ENCODE measurements at places on chromosomes 2 and 18.

DNA sequence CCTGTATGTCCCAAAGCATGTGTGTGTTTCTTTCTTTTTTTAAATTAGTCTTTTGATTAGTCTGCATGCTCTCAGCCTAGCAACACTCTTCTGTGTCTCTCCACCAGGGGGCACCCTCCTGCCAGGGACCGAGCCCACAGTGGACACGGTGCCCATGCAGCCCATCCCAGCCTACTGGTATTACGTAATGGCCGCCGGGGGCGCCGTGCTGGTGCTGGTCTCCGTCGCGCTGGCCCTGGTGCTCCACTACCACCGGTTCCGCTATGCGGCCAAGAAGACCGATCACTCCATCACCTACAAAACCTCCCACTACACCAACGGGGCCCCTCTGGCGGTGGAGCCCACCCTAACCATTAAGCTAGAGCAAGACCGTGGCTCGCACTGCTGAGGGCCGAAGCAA, 93.8 kb downstream of the NRP2 start:
- DNase-seq = no peak

DNA sequence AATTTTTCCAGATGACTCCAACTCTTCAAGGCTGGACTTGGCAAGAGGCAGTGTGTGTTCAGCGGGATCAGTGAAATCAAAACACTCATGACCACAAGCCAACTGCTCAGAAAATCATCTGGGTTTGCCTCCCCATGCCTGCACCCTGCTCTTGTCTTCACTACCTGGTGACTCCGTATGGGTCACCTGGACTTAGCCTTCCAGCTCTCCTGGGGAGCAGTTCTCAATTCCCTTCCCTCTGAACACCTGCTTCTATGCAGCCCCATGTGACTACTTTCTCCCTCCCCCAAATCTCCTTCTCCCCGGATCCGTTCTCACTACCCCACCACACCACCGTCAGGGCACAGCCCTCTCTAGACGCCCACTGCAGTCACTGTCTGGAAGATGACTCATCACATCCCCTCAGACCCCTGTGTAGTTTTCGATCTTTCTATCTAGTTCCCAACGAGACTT, 130.2 kb upstream of the ID2 start:
- no peak for DNase-seq

GRCh38 chr18:70195014-70195614, 10.4 kb downstream of the RTTN start:
- no peak for DNase-seq

- no peak for DNase-seq
These were observed 41.3 kb upstream of the CHMP1B start for GRCh38 chr18:11809895-11810294.

GRCh38 chr2:238169048-238169707, 10.4 kb downstream of the ERFE start:
- no peak for DNase-seq

GRCh38 chr2:96963316-96963715, 23.1 kb downstream of the FAM178B start:
- no peak for DNase-seq

- no peak for DNase-seq
These were observed 315.4 kb downstream of the ETAA1 start for GRCh38 chr2:67712484-67712883.

GRCh38 chr2:205189301-205189700, 493.0 kb upstream of the NRP2 start:
- DNase-seq = no peak

DNA sequence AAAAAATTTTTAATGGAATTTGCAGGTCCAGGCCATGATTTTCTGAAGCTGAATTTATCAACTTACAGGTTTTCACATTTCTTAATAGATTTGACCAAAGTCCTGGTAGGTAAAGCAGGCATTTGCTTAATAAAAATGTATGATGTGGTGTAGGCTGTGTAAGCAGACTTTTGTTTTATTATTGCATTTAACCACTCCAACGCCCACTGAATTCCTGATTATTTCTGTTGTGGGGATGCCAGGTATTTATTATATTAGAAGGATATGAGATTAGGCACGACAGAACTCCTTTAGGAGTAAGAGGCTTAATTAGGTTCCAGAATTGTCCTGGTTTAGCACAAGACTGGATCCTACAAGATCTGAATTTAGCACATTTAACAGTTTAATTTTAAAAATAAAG, 111.1 kb downstream of the ADCYAP1 start:
- no peak for DNase-seq

GRCh38 chr2:1787755-1788477, 43.6 kb upstream of the PXDN start:
- no peak for DNase-seq

DNA sequence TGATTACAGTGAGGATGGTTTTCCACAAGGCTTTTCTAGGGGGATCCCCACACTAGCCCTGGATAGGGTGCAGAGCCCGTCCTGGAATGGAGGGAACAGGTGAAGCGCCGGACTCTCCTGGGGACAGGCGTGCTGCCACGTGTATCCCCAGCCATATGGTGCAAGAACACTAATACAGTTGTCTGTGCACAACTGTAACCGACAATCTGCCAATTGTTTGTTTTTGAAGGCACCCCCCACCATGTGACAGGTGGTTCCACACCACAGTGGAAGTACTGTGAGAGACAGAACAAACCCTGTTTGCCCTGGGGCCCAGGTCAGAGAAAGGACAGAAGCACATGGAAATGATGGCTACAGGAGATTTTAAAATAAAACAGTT, 52.9 kb downstream of the MYCN start:
- no peak for DNase-seq

DNA sequence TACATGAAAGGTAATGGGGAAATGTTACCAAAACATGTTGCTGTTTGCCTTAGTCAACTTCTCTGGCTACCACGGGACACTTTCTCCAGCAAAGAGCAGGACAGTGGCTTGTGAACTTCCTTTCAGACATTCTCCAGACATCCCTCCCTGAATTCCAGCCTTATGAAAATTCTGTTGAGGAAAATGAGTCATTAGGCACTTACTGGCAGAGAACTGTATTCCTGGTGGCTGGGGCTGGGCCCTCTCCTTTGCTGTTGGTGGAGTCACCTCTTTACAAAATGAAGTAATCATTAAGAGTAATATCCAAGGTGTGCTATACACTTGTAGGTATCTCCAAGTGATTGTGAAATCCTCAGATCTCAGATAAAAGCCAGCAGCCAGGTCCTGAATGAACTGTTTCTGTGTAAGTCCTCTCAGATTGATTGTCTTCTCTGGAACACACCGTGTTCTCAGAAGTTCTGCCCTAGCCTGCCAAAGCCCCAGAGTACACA, 1.3 kb upstream of the FAP start:
- no peak for DNase-seq

DNA sequence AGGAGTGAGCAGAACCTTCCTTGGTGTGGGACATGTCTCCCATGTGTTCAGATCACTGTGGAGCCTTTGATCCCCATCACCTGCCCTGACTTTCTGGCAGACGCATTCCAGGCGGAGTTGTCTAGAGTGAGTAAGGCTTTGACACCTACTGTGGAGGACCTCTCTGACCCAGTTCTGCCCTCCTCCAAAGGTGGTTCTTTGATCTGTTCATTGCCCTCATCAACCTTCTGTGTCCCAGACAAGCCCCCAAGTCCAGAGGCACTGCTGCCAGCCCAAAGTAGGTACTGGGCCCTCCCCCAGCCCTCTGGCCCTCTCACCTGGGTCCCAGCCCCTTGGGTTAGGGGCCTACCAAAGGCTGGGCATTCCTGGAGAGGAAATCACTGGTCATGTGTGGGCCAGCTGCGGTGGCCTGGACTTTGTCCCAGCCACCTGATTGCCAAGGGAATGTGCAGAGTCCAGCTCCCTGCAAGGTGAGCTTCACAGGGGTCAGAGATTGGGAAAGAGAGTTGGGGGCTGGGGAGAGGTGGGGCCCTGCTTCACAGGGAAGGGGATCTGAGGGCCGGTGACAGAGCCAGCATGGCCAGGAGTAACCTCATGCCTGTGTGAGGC, 12.1 kb upstream of the FAHD2A start:
- no peak for DNase-seq

DNA sequence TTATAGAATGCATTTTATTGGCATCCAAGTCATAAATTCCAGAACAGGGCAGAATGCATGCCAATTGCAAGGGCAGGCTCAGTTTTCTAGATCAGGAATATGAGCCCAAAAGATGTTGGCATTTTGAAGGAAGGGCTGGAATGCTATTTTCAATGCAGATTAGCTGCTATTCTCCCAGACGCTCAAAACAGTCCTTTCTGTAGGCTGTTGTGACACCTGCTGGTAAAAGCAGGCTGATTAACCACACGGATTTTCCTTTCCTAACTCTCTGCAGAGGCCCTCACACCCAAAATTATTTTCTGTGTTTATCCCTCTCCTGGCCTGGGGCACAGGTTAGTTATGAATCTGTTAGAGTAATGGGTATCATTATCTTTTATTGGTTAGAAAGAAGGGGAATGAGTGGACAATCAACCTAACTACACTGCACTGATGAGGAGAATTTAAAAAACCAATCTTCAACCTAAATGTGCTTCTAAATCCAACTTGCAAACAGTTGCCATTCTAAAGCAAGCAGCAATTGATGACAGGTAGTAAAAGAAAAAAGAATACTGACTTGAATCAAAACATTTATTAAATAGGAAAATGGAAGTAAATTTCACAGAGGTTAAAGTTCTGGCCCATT, 94.0 kb downstream of the PLA2R1 start:
- no peak for DNase-seq

GRCh38 chr18:37694516-37694915, 128.9 kb upstream of the CELF4 start:
- no peak for DNase-seq

GRCh38 chr18:24089076-24089475, 49.8 kb upstream of the CABYR start:
- DNase-seq = no peak

DNA sequence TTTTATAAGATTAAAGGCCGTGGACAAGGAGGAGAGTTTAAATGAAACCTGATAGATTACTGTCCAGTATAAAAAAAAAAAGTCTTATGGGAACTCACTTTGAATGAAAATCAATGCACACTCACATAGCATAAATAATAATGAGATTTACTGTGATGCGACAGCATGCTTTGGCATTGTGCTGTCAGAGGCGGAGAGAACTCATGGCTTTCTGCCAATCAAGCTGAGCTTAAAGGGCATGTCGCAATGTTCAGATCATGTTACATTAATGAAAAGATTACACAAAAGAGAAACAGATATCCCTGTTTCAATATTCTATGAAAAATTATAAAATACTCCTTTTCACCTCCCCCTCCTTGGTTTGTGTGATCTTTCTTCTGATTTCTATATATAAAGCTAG, 310.8 kb downstream of the ERBB4 start:
- DNase-seq = no peak

Measured in activated naive CD4-positive, alpha-beta T cell (primary cell).